H1 (cell line): ENCODE measurements at places on chromosomes 7 and 10. TPM values are rescaled to one million over a fixed set of nuclear protein-coding genes. Genes with fewer than 3 reads are reported as not detected.

The COL13A1 gene
- 4.5 and 5.2 TPM in 2 replicates for total RNA-seq

The KIF11 gene
- 58.7 and 59.2 TPM in 2 replicates for total RNA-seq

The SEC31B gene
- 3.0 and 4.1 TPM in 2 replicates for total RNA-seq

The PCLO gene
- 3.2 and 3.7 TPM in 2 replicates for total RNA-seq

The MEOX2 gene
- 0.19 TPM in 1 of 2 replicates, not detected in the other for total RNA-seq

The SPDYE2 gene
- total RNA-seq = not detected in 2 replicates

The OR2A5 gene
- not detected in 2 replicates for total RNA-seq

The ZPBP gene
- not detected in 2 replicates for total RNA-seq

The OPALIN gene
- not detected in 2 replicates for total RNA-seq

The OR2A1 gene
- total RNA-seq = not detected in 2 replicates

The SAMD9L gene
- not detected in 2 replicates for total RNA-seq

GRCh38 chr10:121695731-121696464 is 97.7 kb upstream of the FGFR2 start:
- no peak overlapping the region for H3K4me3 ChIP-seq
- H3K27ac ChIP-seq = no peak overlapping the region
- H3K27me3 ChIP-seq = no peaks in the 10 kb centered on the region
- no peaks in the 10 kb centered on the region for H3K36me3 ChIP-seq

- no peak for DNase-seq
- no peak overlapping the region for H3K27ac ChIP-seq
- no peaks in the 10 kb centered on the region for H3K36me3 ChIP-seq
Observed at GRCh38 chr7:73885975-73886798, 25.2 kb downstream of the TMEM270 start.

- no peaks in the 10 kb centered on the region for H3K36me3 ChIP-seq
- DNase-seq = no peak
- H3K4me3 ChIP-seq = no peak overlapping the region
- no peaks in the 10 kb centered on the region for H3K27me3 ChIP-seq
- no peaks in the 10 kb centered on the region for H3K4me1 ChIP-seq
Observed at GRCh38 chr10:28295336-28295735, 7.5 kb downstream of the MPP7 start.

GRCh38 chr7:46776790-46777189 is 805.1 kb downstream of the TNS3 start:
- H3K4me1 ChIP-seq = no peaks in the 10 kb centered on the region
- DNase-seq = no peak
- no peaks in the 10 kb centered on the region for H3K27me3 ChIP-seq
- H3K4me3 ChIP-seq = no peak overlapping the region
- H3K27ac ChIP-seq = no peak overlapping the region

GRCh38 chr7:75055830-75056772 is 17.5 kb downstream of the RCC1L start:
- peaks cover 38% of the 10 kb centered on the region for H3K36me3 ChIP-seq
- DNase-seq = no peak
- no peak overlapping the region for H3K27ac ChIP-seq
- no peaks in the 10 kb centered on the region for H3K4me1 ChIP-seq
- no peak overlapping the region for H3K4me3 ChIP-seq

DNA sequence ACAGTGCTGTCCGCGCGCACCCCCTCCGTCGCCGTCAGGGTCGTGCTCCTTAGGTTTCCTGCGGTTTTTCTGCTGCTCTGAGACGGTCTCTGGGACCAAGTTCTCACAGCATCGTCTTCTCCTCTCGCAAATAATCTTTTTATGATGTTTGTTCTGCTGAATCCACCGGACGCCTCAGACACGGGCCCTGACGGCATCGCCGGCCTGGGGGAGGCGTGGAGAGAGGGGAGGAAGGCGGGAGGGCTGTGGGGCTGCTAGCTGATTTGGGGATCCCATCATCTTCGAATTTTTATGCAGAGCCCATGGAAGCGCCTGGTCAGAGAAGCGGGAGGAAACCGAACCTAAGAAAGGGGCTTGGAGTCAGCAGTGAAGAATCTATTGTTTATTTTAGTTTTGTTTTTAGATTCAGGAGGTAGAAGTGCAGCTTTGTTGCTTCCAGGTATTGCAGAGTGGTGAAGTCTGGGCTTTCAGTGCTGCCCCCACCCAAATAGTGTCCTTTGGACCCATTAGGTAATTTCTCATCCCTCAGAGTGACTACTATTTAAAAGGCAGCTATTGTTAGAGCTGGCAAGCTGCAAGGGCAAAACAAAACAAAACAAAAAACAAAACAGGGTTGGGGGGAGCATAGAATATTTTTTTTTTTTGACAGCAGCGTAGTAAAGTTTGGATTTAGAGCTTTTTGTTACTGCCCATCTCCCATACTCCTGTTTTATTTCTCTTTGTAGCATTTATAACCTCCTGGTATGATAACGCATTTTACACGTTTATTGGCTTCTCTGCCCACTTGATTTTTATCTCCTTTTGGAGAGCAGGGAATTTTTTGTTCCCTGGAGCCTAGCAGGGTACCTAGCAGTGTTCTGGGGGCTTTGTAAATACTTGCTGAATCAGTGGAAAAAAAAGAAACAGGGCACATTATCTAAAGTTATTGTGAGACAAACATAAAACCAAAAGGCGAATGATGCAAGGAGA is 92.6 kb downstream of the SPAG6 start:
- no peak for DNase-seq
- peaks cover 52% of the 10 kb centered on the region for H3K27me3 ChIP-seq
- H3K27ac ChIP-seq = no peak overlapping the region
- H3K4me3 ChIP-seq = peak overlapping the region; percentile 38
- no peaks in the 10 kb centered on the region for H3K36me3 ChIP-seq

DNA sequence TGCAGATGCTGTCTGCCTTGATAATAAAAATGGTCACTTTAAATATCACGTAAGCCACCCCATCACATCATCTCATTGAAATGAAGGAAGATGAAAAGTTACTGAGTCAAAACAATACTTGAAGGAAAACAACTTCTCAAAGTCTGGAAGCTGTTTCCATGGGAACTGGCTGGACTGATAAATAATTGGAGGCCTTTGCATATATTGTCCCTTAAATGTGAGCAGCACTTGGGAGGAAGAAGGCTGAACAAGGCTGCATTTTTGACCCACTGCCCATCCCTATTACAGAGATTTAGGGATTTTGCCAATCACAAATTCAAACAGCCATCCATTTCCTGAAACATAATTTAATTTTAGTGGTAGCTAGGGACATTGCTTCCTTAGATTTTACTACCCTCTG is 18.2 kb upstream of the MAGI2 start:
- H3K36me3 ChIP-seq = no peaks in the 10 kb centered on the region
- no peak overlapping the region for H3K27ac ChIP-seq
- no peaks in the 10 kb centered on the region for H3K4me1 ChIP-seq
- DNase-seq = no peak

DNA sequence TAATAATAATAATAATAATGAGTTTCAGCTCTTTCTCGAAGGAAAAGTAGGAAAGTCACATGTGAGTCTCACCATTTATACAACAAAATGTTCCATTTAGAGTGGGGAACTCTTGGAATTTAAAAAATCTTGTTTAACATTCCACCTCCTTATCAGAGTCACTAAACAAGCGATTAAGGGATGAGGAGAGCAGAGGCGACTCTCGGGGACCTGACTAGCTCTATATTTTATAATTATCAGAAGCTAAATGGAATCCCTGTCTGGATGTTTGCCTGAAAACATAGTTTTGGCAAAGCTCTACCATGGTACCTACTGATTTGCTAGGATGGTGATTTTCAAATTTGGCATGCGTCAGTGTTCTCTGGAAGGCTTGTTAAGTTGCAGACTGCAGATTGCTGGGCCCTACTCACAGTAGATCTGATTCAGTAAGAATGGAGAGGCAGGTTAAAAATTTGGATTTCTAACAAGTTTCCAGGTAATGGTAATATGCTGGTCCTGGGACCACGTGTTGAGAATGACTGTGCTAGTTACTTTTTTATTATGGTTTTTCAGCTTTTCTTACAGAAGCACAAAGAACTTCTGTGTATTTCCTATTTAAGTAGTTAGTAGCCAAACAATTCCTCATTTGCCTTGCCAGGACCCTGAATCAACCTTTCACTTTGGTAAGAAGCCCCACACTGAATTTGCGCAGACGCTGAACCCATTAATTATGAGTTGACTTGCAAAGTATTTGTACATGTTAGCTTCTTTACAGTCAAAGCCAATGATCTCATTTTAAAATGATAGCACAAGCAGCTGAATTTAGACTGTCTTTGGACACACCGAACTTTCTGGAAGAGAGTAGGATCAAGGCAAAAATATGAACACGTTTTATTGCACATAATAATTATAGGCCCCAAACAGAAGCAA is 39.5 kb downstream of the CPED1 start:
- H3K27ac ChIP-seq = no peak overlapping the region
- H3K4me3 ChIP-seq = no peak overlapping the region
- no peak for DNase-seq
- H3K36me3 ChIP-seq = no peaks in the 10 kb centered on the region
- H3K4me1 ChIP-seq = no peaks in the 10 kb centered on the region; the same call in 1 of the 2 replicates
- H3K27me3 ChIP-seq = no peaks in the 10 kb centered on the region

GRCh38 chr10:111646021-111646420 is 537.5 kb downstream of the GPAM start:
- DNase-seq = no peak
- no peak overlapping the region for H3K27ac ChIP-seq
- H3K4me1 ChIP-seq = no peaks in the 10 kb centered on the region
- H3K36me3 ChIP-seq = no peaks in the 10 kb centered on the region
- H3K27me3 ChIP-seq = no peaks in the 10 kb centered on the region

- no peaks in the 10 kb centered on the region for H3K4me1 ChIP-seq
- H3K36me3 ChIP-seq = no peaks in the 10 kb centered on the region
- no peak for DNase-seq
- H3K27me3 ChIP-seq = no peaks in the 10 kb centered on the region
Observed at GRCh38 chr7:51376420-51377092, 59.9 kb upstream of the COBL start.

DNA sequence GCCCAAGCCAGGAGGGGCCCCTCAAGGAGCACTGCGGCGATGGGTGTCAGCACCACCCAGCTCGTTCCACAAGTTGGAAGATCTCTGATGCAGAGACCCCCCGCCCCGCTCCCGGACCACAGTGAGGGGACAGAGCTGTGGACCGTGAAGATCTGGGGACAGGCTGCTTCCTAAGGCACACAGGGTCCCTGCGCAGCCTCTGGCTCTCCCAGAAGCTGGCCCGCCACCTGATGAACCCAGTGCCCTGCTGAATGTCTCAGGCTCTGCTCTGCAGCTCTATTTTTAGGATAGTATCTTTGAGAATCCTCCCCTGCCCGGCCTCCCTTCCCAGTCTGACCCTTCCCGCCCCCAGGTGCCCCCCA is 29.7 kb downstream of the GBX1 start:
- no peak overlapping the region for H3K27ac ChIP-seq
- H3K36me3 ChIP-seq = no peaks in the 10 kb centered on the region; the same call in 1 of the 2 replicates
- DNase-seq = no peak
- no peaks in the 10 kb centered on the region for H3K27me3 ChIP-seq

GRCh38 chr7:6188389-6188788 is 84.0 kb downstream of the CYTH3 start:
- H3K27ac ChIP-seq = no peak overlapping the region
- H3K36me3 ChIP-seq = no peaks in the 10 kb centered on the region
- no peaks in the 10 kb centered on the region for H3K4me1 ChIP-seq
- no peak for DNase-seq
- no peaks in the 10 kb centered on the region for H3K27me3 ChIP-seq

GRCh38 chr10:13099666-13100348 is at the start of gene OPTN:
OPTN (plus strand) TSS chr10:13100163; CDS start chr10:13109123, 8,960 bp downstream.
- no peak within 1 kb of the TSS for H3K27ac ChIP-seq
- no peaks in the 10 kb centered on the region for H3K4me1 ChIP-seq
- H3K27me3 ChIP-seq = no peaks in the 10 kb centered on the region

DNA sequence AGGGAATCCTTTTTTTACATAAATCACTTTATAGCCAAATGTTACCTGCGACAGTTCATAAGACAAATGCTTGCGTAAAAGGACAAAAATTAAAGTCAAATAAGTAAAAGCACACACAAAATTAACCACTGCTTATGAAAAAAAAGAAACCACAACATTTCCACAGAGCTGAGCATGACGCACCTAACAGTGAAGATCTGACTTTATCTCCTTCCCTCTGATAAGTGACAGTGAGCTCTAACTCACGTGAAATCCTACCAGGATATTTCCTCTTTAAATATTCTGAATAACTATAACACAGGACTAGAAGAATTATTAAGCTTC is 225.5 kb downstream of the SFMBT2 start:
- no peak overlapping the region for H3K4me3 ChIP-seq
- H3K36me3 ChIP-seq = no peaks in the 10 kb centered on the region
- no peaks in the 10 kb centered on the region for H3K4me1 ChIP-seq
- H3K27ac ChIP-seq = no peak overlapping the region
- H3K27me3 ChIP-seq = no peaks in the 10 kb centered on the region
- no peak for DNase-seq

- no peaks in the 10 kb centered on the region; the same call in 1 of the 2 replicates for H3K27me3 ChIP-seq
- no peak overlapping the region for H3K4me3 ChIP-seq
- H3K36me3 ChIP-seq = no peaks in the 10 kb centered on the region
- no peaks in the 10 kb centered on the region for H3K4me1 ChIP-seq
Observed at GRCh38 chr10:116185199-116185867, 87.7 kb downstream of the GFRA1 start.

- H3K4me1 ChIP-seq = no peaks in the 10 kb centered on the region
- no peaks in the 10 kb centered on the region for H3K27me3 ChIP-seq
- H3K27ac ChIP-seq = no peak overlapping the region
Observed at GRCh38 chr10:80878330-80878729, 340.6 kb downstream of the SH2D4B start.

GRCh38 chr10:97454330-97455036 is 8.5 kb downstream of the ZDHHC16 start:
- H3K4me3 ChIP-seq = no peak overlapping the region
- no peak for DNase-seq
- no peaks in the 10 kb centered on the region for H3K27me3 ChIP-seq
- H3K4me1 ChIP-seq = no peaks in the 10 kb centered on the region
- H3K36me3 ChIP-seq = peaks cover 52% of the 10 kb centered on the region
- H3K27ac ChIP-seq = no peak overlapping the region
